ENCODE measurements at places on chromosomes 12 and 14.

DNA sequence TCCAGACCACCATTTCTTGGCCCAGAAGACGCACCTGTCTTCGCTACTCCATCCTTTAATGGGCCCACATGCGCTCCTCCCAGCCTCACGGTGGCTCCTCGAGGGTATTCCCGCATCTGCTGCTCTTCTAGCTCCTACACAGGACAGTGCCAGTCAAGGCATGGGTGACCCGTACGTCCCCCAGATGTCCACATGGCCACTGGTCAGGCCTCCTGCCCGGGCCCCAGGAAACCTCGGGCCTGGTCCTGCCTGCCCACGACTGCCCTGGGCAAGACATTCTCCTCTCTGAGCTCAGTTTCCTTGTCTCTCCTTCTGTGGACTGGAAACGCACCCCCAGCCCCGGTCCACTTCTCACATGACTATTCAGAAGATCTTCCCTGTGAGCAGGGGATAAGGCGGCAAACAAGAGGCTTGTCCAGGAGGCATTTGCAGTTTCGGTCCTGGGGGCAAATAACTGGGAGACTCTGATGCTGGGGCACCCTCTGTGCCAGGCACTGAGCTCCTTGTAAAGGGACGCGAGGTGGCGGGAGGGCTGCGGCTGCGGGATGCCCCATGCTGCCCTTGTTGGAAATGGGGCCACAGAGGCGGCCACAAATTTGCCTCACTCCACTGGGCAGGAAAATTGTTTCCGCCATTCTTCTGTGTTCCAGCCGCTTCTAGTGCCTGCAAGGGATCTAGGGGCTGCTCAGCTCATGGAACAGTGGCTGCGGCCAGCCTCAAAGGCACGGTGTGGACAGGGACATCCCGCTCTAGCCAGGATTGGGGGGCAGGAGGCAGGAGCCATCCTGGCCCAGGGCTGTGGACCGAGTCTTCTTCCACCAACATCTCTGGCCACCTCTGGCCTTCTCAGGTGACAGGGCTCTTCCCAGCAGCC lies 6.8 kb upstream of the BEGAIN start:
- no peak for DNase-seq

DNA sequence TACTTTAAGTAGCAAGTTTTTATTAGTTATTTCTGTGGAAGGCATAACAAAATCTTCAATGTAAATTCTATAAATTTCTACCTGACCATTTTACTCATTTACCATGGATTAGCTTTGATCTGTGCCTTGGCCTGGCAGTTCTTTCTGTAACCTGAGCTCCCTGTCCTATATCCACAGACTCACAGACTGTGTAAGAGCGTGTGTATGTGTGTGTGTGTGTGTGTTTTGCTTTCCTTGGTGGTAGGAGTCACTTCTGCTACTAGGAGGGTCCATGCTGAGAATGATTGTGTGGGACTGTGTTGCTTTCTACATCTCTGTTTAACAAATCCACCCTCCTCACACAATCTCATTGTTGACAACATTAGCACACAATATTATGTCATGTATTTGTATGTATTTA lies 221.2 kb upstream of the PELI2 start:
- no peak for DNase-seq

- DNase-seq, result no peak
Measured at GRCh38 chr14:92659765-92660561, 88.5 kb downstream of the LGMN start.

- no peak for DNase-seq
Measured at GRCh38 chr14:102584871-102585869, 7.3 kb upstream of the RCOR1 start.

- no peak for DNase-seq
Measured at GRCh38 chr12:81718616-81719015, 40.5 kb downstream of the PPFIA2 start.

GRCh38 chr14:100442498-100443490 lies 119.7 kb downstream of the SLC25A47 start:
- DNase-seq, result no peak

GRCh38 chr12:26939192-26939832 lies 1.0 kb downstream of the FGFR1OP2 start:
- DNase-seq, result no peak

- no peak for DNase-seq
Measured at GRCh38 chr14:76930549-76930948, 98.0 kb downstream of the IRF2BPL start.

DNA sequence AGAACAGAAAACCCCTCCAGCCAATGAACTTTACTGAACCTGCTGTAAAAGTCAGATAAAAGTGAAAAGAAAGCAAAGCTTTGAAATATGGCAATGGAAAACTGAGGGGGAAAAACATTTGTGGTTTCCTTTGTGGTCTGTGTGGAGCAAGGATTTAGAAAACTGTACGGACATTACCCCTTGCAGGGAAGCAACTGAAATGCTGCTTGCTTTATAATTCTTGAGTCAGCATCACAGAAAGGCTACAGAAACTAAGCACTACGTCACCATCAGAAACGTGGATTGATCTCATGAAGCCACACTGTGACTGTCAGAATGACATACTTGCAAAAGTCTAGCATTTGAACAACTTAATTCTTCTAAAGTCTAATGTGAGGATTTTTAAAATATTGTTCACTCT lies 2.4 kb upstream of the KCNC2 start:
- DNase-seq, result no peak

- DNase-seq, result no peak
Measured at GRCh38 chr12:64621257-64621942, 11.1 kb downstream of the RASSF3 start.

GRCh38 chr12:76457010-76457409 lies 102.6 kb downstream of the OSBPL8 start:
- no peak for DNase-seq

GRCh38 chr14:20626274-20626673 lies 15.2 kb downstream of the OR6S1 start:
- no peak for DNase-seq

DNA sequence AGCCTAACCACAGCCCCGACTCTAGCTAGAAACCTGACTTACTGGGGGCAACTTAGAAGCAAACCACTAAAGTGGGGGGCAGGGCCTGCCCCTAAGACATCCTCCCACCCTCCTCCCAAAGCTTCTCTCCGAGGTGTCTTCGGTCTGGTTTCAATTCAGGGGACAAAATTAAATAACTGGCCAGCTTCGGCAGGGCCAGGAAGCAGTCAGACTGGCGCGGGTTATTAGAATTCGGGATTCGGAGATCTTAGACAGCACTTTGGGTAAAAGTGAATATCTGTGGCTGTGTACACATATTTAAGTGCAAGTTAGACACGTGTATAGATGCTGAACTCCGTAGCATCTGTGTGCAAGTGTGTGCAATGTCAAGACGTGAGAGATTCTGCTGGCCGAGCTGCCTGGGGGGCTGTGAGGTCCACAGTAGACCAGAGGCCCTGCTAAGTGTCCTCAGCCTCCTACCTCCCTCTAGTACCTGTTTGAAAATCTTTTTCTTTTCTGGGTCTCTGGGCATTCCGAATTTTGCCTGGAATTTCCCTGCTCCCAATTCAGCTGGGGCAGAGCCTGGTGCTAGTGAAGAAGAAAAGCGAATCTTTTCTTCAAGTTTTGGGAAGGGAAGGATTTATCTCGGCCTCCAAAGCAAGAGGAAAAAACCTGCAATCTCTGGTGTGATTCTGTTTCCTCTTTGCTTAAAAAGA lies 4.0 kb upstream of the HOXC10 start:
- no peak for DNase-seq

Data from activated naive CD8-positive, alpha-beta T cell treated with anti-CD3 and anti-CD28 coated beads, Interleukin-2, amount 50 U/mL, for 24 hours (primary cell).